Posterior cingulate gyrus (tissue), 11 donors: ENCODE measurements at places on chromosomes 6 and 20.
A peak's percentile ranks its signal among the peaks of the same experiment; 100 is the strongest.

DNA sequence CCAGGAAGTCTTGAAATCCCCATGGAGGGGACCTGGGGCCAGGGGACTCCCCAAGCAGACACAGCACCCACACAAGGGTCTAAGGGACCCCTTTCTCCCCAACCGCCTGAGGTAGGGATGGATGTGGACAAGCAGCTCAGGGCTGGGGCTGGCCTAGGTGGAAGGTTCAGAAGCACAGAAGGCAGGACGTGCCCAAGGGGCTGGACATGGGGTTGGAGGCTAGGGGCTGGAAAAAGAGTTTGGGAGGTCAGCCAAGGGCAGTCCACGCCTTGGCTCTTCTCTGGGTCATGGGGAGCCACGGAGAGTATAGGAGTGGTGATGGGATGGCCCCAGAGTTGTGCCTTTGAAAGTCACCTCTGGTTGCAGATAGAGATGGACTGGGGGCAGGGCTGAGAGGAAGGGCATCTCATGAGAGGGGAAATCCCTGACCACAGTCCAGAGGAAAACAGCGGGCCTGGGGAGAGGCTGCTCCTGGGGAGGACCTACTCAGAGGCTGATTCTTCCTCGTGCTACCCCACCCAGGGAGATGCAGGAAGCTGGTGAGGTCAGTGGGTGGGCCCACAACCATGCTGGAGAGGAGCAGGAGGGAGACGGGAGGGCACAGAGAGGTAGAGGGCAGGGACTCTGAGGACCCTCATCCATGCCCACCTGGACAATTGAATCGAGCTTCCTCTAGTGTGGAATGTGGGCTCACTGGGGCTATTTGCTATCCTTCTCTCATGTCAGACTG is 2.5 kb upstream of the HSPA12B start:
- peak; percentile 11 for DNase-seq

DNA sequence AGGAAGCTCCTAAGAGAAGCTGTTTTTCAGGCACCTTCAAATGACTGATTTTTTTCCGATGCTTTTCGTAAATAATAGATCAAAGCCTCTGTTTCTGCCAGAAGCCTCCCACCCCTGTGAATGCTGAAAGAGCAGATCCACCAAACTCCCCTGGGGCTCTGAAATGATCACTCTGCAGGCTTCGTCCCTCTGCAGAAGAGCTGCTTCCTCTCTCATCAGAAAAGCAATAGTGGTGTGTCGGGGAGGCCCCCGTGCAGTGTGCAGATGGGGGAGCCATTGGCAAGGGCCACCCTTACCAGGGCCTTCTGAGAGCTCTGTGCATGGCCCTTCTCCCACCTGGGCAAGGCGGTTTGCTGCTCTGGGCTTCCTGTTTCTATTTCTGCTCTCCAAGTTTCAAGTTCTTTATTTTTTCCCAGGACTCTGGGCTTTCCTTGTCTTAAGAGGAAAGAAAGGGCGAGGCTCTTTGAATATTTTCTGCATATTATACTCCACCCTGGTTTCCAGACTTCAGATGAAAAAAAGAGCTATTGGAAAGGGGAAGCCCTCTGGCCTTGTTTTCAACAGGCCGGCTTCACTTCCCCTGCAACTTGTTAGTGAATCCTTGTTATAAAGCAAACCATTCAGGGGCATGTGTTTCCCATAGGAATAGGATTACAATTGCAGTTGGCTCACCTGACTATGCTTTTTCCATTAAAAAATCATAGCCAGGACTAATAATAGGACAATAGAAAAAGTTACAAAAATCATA is 155.2 kb downstream of the TTLL2 start:
- no peak for DNase-seq

- no peak for DNase-seq
These were observed 26.7 kb downstream of the RBCK1 start for GRCh38 chr20:434661-435419.

- no peak for DNase-seq
These were observed 749.7 kb upstream of the ADGRB3 start for GRCh38 chr6:67885081-67886033.

- DNase-seq = no peak
These were observed 62.7 kb downstream of the RNF182 start for GRCh38 chr6:13987400-13987865.

GRCh38 chr6:36840432-36841403 is 1.5 kb upstream of the CPNE5 start:
- peak; percentile 31 for DNase-seq

GRCh38 chr6:143516690-143517446 is 5.3 kb upstream of the FUCA2 start:
- DNase-seq = no peak

GRCh38 chr6:90175627-90176538 is 120.8 kb downstream of the BACH2 start:
- no peak for DNase-seq

DNA sequence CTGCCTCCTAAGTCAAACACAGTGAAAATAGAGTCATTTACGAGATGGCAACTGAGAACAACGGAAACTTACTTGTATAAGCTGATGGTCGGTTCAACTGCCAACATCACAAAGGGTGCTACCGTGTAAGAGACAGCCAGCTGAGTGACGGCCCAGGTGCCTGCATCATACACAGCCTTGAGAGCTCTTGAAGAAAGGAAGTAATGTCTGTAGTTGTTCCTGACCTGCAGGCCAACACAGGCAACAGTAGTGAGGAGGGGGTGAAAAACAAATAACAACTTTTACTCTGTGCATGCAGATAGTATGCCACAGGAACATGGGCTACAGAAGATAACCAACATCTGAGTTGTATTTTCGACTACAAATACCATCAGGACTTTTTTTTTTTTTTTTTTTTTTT is 102.7 kb downstream of the MBOAT1 start:
- no peak for DNase-seq

GRCh38 chr6:8195040-8195713 is 92.8 kb upstream of the EEF1E1 start:
- no peak for DNase-seq

DNA sequence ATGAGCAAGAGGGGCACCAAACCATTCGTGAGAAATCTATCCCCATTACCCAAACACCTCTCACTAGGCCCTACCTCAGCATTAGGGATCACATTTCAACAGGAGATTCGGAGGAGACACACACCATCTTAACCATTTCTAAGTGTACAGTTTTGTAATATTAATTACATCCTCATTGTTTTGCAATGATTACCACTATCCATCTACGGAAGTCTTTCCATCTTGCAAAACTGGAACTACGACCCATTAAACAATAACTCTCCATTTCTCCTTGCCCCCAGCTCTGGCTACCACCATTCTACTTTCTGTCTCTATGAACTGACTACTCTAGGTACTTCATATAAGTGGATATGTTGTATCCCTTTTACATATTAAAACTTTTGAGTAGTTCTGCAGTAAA is 20.1 kb downstream of the ACOT13 start:
- DNase-seq = no peak

- no peak for DNase-seq
These were observed 81.2 kb upstream of the VSTM2L start for GRCh38 chr20:37821696-37822095.

DNA sequence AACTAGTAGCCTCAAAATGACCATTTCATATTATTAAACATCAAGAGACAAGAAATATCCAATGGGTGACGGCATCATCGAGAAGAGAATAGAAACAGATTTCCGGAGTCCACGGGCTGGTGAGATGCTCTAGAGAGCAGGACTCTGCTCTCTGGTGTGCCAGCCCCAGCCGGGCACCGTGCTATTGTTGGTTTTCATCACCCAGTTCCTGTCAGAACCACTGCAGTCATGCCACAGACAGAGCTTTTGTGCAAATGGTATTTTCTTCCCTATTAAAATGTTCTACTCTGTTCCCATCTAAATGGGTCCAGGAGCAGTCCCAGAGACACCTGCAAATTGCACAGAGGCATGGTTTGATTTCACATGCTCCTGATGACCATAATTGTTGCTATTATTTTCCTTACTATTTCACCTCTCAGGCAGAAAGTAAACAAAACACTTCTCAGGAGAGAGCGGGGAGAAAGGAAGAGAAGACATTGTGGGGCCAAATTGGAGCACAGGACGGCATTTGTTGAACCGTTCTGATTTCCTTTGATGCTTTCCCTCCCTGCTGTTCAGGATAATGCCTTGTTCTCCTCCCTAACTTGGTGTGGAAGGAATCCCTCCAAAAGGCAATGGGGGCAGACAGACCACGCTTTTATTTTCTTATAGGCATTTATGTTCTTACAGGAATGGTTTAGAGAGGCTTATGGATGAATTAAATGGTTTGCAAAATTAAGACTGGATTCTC is 11.4 kb upstream of the RAMACL start:
- DNase-seq = no peak

DNA sequence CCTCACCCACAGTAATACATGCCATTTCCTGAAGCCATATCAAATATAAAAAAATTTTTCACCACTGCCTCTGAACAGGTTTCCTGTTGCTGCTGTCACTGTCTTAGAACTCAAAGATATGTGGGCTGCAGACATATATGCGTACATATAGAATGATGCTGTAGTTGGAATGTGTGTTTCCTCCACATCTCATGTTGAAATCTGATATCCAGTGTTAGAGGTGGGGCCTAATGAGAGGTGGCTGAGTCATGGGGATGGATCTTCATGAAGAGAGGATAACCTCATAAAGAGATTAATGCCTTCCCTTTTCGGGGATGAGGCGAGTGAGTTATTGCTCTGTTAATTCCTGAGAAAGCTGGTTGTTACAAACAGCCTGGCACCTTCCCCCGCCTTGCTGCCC is 7.7 kb upstream of the SCP2D1 start:
- DNase-seq = no peak

DNA sequence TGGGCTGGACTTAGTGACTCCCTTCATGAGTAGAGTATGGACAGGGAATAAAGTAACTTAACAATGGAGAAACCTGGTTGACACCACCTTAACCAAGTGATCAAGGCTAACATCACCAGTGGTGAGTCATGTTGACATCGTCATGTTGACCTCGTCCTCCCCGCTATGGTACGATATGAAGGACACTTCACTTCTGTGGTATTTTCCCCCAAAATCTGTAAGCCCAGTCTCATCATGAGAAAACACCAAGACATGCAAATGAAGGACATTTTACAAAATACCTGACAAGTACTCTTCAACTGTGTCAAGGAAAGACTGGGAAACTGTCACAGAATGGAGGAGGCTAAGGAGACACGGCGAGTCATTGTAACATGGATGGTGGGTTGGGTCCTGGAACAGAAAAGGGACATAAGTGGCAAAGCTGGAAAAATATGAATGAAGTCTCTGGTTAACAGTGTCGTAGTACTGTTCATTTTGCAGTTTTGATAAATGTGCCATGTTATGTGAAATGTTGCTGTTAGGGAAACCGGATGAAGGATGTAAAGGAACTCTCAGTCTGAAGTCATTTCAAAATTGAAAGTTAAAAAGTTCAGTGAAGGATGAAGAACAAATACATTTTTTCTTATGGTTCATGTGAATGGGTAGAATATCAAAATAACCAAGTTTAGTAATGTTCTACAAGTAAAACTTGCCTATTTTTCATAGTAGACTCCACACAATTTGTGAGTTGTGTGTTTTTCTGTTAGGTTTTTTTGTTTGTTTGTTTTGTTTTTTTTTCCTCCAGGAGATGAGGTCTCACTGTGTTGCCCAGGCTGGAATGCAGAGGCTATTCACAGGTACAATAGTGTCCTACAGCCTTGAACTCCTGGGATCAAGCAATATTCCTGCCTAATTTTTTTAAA is 247.5 kb downstream of the TMEM242 start:
- no peak for DNase-seq
